ENCODE measurements at places on chromosomes 6 and 20.
A peak's percentile ranks its signal among the peaks of the same experiment; 100 is the strongest.

GRCh38 chr20:63554361-63555278, 661 bp downstream of the FNDC11 start:
- no peak for DNase-seq

GRCh38 chr6:89974834-89975233, 80.6 kb downstream of the GJA10 start:
- no peak for DNase-seq

DNA sequence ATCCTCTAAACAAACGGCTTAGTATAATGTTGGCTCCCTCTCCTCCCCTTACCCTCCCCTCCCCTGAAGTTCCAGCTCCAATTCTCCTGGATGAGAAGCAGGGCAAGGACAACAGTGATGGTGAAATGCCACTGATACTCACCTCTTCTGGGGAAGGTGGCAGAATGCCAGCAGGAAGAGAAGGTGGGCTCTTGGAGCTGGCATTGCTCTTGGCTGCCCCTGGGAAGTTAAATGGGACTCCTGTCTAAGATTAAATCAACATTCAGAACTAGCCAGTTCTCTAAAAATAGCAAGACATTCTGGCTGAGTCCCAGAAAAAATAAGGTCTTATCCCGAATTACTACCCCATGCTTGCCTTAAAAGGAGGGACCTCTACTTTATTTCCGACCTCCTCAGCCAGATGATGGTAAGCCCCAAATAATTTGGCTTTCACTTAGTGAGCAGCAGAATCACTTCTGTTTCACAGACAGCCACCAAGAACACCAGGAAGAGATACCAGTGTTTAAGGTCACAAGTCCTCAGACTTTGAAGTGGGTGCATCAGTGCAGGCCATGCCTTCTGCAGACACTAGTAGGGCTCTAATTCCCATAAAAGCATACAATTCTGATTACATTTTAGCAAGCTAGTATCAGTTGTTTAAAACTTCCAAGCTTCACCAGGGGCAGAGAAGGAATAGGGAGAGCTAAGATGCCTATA, 46.0 kb upstream of the IL17A start:
- DNase-seq: no peak

GRCh38 chr6:4941782-4942672, 61.8 kb downstream of the RPP40 start:
- peak; percentile 99 for DNase-seq

DNA sequence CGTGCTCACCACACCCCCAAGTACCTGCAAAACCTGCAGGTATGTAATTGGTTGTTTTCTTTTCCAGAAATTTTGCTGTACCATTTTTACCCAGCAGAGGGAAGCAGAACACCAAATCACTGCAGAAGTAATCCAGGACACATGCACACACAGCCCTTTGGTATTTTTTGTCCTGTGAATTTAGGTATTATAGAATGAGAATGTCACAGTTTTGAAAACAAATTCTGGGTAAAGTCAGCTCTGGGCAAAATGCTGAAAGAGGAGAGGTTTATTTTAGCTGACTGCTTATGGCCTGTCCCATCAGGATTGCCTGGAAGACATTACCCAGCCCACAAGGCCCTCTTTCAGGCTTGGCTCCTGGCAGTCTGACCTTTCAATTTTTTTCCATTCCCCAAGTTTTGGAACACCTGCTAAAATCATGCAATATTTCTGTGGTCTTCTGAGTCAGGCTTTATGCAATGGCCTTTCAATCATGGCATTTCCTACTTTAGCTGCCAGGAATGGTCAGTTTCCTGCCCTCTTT, 3.5 kb upstream of the EFHC1 start:
- peak; percentile 64 for DNase-seq

DNA sequence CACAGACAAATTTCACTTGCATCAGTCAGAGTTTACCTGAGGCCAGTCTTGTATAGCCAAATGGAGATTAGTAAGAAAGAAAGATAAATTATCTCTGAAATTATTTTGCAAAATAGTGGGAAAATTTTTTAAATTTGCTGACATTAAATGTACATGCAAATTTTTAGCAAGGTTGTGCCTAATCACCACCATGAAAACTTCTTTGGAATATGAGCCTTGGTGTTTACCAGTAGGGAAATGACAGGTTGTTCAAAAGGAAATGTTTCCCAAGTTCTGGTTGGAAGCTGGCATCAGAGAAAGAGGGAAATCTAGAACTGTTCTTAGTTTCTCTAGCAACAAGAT, 34.4 kb upstream of the LOC128125822 start:
- DNase-seq: no peak

DNA sequence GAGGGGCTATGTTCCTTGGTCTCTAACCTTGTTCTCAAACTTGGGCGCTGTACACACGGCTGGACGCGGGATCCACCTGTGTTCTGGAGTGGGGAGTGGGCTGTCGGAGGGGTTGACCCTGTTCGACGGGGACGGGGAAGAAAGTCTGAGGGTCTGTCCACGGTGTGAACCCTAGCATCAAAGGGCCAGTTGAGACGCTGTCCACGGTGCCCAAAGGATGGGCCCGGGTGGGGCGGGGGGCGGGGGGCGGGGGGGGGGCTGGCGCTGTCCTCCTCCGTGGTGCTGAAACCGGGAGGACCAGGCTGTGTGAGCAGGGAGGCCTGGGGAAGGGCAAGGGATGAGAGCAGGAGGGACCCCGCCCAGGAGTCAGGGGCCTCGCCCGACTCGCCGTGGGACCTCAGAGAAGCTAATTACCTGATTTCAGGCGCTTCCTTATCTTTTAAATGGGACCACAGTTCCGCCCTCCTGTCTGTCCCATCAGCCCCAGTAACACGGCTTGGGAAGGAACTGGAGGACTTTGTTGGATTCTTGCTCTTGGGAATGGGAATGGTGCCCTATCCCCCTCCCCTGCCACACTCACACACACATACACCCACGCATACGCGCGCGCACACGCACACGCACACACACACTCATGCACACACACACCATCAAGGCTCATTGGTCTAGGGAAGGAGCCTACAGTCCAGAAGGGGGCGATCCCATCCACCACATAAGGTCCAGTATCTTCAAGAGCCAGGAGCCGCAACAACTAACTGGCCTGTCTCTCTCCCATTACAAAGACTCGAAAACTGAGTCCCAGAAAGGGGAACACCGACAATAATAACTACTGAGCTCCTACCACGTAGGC, 1.0 kb upstream of the VSTM2L start:
- peak; percentile 44 for DNase-seq

GRCh38 chr6:33927112-33927511, 123.3 kb upstream of the MLN start:
- DNase-seq: no peak

GRCh38 chr6:56314683-56315523, 67.5 kb upstream of the COL21A1 start:
- peak; percentile 41 for DNase-seq

- DNase-seq: peak; percentile 9
These were observed 3.7 kb upstream of the ZSCAN23 start for GRCh38 chr6:28446818-28447511.

DNA sequence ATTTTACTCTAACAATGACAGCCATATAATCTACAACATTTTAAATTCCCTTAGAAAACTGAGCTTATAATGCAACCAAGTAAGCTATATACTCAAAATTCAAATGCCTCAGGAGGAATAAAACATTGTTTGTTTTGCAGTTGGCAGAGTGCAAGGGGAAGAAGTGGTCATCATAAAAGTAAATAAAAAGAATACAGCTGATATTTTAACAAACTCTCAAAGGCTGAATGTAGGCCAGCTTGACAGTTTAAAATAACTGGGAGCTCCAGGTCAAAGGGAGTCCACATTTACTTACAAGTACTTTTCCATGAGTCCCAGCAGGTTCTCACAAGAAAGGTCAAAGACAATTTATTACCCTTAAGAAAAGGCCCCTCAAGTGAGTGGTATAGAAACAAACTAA, 589.8 kb downstream of the BCKDHB start:
- no peak for DNase-seq

GRCh38 chr6:132005178-132005577, 54.0 kb upstream of the CCN2 start:
- DNase-seq: no peak

- DNase-seq: no peak
These were observed 13.1 kb downstream of the GABRR1 start for GRCh38 chr6:89204096-89204495.

GRCh38 chr20:63703471-63703975, 4.3 kb downstream of the ARFRP1 start:
- no peak for DNase-seq

DNA sequence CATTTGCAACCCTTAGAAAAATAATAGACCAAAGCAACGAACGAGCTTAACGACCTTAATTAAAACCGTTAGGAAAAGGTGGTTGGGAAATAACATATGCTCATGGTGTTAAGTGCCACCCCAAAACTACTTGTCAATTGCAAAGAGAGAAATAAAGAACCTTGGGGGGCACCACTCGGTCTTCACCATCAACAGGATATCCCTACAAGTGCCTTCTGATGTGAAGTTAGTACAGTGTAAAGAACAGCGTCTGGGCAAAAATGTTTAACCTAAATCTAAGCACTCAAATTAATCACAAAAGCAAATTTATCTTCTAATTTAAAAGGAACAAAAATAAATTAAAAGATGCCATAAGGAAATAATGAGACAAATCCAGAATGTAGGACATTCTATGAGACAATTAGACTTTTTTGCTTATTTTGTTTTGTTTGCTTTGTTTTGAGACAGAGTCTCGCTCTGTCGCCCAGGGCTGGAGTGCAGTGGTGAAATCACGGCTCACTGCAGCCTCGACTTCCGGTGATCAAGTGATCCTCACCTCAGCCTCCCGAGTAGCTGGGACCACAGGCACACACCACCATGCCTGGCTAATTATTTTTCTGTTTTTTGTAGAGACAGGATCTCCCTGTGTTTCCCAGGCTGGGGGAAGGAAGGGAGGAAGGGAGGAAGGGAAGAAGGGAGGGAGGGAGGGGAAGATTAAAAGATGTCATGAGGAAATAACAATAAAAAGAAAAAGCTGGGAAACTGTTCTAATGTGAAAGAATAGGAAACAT, 41.3 kb upstream of the BTN3A2 start:
- DNase-seq: no peak

GRCh38 chr20:51581571-51581970, 39.1 kb upstream of the NFATC2 start:
- DNase-seq: no peak

DNA sequence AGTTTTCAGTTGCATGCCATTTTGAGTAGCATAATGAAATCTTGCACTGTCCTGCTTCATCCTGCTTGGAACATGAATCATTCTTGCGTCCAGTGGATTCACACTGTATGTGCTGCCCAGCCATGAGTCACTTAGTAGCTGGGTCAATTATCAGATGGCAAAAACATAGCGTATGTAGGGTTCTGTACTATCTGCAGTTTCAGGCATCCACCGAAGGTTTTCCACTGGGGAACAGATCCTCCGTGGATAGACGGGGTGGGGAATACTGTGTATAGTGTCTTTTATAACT, 61.4 kb downstream of the IL22RA2 start:
- peak; percentile 23 for DNase-seq

DNA sequence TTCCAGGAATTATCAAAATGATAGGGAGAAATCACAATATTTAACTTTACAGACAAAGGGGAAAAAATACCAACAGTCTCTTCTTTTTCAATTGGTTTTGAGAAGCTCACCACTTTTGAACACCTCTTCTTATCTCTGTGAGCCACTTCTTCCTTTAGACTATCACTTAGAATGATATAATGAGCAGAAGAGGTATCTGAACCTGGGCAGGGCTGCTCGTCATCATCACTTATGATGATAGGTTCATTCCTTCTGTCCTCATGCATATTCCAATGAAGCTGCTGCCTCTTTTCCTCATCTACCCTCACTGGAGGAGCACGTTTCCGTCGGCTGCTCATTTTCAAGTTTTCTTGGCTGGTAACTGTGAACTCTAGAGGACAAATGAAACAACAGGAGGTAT, 9.2 kb downstream of the SHPRH start:
- DNase-seq: no peak

DNA sequence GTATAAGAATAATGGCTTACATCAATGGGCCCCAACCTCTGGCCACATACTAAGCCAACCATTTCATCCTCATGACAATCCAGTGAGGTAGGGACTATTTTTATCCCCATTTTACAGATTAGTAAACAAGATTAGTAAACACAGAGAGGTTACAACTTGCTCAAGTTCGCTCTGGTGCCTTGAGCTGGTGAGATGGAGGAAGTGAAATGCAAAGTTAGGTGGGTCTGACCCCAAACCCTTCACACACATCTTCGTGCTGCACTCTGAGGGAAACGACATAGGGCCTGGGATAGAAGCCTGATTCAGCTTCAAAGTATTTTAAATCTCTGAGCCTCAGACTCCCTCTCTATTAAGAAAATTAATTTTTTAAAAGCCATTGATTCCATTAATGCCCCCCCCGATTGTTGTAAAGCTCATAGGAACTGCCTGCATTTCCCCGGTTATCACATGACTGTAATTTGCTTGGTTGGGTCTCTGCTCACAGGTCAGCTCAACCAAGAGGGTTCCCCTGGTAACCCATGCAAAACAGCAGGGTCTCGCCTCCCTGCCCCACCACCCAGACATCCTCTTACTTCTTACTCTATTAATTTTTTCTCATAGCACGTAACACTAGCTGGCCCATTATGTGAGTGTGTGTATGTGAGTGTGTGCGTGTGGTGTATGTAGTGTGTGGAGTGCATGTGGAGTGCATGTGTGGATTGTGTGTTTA, 221.2 kb downstream of the MAFB start:
- no peak for DNase-seq

- DNase-seq: no peak
These were observed 20.2 kb upstream of the C6orf141 start for GRCh38 chr6:49530141-49530776.

DNA sequence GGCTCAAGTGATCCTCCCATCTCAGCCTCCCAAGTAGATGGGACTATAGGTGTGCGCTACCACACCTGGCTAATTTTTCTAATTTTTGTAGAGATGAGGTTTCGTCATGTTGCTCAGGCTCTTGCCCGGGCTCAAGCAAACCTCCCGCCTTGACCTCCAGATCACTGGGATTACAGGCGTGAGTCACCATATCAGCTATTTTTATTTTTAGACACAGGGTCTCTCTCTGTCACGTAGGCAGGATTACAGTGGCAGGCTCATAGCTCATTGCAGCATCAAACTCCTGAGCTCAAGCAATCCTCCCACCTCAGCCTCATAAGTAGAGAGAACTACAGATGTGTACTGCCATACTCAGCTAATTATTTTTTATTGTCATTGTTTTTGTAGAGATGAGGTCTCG, 41.7 kb downstream of the SLC23A2 start:
- DNase-seq: peak; percentile 26

DNA sequence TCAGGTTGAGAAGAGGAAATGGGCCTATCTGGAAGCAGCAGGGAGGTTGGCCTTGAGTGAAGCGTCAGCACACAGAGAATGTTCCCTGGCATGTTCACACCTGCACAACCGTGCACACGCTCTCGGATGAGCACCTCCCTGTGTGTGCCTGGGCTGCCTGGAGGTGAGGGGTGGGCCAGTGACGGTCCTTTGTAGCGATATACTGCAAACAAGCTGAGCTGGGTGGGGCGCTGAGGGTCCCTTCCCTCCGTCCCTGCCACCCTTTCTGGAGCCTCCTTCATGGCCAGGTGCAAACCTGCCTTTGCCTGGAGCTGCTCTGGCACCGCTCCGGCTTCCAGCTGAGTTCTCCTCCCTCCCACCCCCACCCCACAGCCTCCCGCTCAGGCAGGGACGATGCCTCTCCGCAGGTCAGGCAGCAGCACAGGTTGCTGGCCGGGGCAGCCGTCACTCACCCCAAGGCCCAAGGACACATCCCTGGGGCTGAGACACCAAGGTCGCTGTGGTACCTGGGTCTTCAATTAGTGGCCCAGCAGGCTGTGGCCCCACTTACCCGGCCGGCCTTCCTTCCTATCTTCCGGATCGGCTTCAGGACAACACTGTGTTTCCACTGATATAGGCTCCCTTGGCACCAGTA, 111.6 kb downstream of the ERMARD start:
- no peak for DNase-seq

Data from fibroblast of skin of right biceps (primary cell).